ENCODE measurements at places on chromosomes 12 and 14.

DNA sequence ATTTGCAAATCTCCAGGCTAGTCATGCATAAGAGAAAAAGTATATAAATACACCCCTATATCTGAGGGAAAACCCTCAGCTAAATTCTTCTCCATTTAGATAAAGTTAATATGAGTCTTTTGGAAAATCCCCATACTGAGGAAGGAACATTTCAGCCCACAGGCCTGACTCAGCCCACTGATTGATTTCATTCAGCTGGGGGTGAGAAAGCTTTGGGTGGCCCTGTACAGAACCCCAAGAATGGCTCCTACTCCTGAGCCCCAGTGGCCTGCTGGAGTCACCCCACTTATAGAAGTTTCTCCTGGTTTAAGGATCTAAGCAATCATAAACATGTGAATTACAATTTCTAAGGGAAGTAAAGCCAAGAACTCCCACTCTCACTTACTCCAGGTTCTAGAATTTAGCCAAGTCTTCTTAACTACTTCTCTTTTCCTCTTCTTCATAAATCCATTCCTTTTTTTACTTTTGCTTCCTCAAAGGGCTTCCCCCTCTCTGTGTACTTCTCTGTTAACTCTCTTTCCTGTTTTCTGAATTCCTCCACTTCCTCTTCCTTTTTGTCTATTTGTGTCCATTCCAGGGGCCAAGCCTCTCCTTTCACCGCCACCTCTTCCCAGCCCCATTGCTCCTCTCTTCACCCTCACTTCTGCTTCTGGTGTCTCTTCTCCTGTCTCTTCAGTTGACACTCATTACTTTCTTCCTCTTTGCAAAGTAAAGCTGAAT is 21.0 kb downstream of the RTN1 start:
- no peak for ATAC-seq

GRCh38 chr12:122836027-122836921 is 1.0 kb downstream of the HIP1R start:
- peak; percentile 24 for ATAC-seq

GRCh38 chr12:69555461-69555860 is 29.8 kb upstream of the CCT2 start:
- ATAC-seq, result no peak

GRCh38 chr12:82627799-82628198 is 58.9 kb upstream of the TMTC2 start:
- ATAC-seq, result no peak

DNA sequence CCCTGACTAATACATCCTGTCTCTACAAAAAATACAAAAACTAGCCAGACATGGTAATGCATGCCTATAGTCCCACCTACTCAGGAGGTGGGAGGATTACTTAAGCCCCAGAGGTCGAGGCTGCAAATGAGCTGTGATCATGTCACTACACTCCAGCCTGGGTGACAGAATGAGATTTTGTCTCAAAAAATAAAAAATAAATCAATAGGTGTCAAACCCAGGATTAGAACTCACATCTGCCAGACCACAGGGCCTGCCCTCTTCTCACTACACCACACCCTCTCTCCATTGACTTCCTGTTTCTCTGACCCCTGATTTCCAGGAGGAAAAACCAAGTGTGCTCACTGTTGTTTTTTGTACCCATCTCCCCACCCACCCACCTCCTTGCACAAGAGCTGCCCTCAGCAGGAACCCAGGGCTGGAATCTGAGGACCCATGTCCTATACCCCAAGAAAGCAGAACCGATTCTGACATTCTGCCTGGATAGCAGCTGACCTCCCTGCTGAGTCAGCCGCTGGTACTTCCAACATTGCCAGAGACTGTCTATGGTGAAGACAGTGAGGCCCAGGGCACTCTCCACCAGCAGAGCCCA is 6.2 kb downstream of the CMKLR1 start:
- ATAC-seq, result no peak

GRCh38 chr14:23030936-23031335 is 3.8 kb downstream of the PSMB5 start:
- no peak for ATAC-seq

GRCh38 chr14:64973026-64973442 is 898 bp upstream of the RAB15 start:
- ATAC-seq, result no peak

DNA sequence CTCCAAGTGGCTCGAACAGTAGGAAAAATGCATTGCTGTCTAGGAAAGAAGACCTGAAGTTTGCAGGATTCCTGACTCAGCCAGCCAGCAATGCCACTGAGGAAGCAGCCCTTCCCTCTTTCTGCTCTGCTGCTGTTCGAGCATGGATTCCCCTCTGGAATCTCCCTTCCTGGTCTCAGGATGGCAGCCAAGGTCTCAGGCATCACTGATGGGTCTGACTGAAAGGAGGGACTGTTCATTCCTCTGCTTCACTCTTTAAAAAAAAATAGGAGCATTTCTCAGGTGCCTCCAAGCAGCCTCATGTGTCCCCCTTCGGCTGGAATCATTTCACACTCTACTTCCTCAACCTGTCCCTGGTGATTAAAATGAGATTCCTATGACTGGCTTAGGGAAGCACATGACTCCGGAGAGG is 62.4 kb downstream of the SLC15A4 start:
- ATAC-seq, result no peak

DNA sequence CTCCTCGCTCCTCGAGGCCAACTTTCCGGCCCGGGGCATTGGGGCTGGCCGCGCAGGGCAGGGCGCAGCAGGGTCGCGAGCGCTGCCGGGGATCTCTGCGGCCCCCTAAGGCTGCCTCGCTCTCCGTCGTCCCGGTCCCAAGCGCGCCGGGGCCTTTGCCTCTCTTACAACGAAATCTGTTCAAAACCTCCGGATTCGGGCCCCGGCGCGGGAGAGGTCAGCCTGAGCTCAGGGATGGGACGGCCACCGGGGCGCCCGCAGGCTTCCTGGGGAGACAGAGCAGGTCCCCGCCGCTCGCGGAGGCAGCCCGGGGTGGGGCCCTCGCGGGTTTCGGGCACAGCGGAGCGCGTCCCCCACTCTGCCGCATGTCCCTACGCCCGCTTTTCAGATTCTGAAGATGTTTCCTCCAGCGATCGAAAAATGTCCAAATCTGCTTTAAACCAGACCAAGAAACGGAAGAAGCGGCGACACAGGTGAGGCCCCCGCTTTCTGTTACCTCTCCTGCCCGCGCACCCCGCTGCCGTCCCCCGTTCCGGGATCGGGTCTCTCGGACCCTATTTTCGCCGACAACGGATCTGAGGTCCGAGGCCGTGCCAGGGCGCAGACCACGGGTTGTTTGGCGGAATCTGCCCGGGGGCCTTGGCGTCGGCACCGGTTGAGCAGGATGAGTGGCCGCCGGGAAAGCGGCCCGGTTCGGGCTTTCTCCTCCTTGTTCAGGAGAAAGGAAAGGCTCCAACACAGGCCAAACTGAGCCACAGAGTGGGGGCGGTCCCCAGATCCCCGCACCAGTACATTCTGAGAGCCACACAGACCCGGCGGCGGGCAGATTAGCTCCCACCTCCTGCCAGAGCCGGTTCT is 1.8 kb downstream of the VSX2 start:
- ATAC-seq, result peak; percentile 30

GRCh38 chr14:105387530-105387922 is 10.8 kb upstream of the TEX22 start:
- ATAC-seq, result no peak

- ATAC-seq, result peak; percentile 92
These were observed 193.3 kb downstream of the ANO4 start for GRCh38 chr12:100987552-100988521.

DNA sequence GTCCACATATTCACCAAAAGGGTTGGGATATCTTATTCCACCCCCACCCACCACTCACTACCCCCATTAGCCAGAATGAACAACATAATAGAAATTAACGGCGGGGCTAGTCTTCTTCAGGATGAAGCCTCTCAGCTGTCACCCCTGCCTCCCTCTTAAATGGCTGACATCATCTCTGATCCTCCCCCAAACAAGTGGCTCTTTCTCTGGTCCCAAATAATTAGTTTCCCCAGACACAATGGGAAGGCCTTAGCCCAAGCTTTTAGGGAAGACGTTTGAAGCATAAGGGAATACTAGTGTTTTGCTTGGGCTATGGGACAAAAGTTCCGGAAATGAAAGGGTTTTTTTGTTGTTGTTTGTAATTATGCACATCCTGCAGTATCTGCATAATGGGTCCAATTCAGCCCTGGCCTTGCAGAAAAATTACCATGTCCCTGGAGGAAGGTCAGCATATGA is 13.8 kb downstream of the STON2 start:
- peak; percentile 54 for ATAC-seq

DNA sequence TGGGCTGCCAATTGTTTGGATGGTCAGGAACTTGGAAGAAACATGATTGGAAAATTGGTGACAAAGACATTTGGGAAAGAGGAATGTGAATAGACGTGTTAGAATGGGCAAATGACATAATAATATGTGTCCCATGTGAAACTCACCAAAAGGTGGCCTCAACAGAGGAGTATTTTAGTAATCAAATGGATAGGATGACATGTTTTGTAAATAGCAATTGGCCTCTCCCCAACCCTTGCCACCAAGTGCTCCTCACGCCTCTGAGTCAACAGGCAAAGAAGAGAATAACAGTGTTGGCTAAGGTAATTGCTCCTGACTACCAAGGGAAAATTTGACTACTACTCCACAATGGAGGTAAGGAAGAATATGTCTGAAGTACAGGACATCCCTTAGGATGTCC is 81.4 kb downstream of the ATXN7L3B start:
- ATAC-seq, result no peak

DNA sequence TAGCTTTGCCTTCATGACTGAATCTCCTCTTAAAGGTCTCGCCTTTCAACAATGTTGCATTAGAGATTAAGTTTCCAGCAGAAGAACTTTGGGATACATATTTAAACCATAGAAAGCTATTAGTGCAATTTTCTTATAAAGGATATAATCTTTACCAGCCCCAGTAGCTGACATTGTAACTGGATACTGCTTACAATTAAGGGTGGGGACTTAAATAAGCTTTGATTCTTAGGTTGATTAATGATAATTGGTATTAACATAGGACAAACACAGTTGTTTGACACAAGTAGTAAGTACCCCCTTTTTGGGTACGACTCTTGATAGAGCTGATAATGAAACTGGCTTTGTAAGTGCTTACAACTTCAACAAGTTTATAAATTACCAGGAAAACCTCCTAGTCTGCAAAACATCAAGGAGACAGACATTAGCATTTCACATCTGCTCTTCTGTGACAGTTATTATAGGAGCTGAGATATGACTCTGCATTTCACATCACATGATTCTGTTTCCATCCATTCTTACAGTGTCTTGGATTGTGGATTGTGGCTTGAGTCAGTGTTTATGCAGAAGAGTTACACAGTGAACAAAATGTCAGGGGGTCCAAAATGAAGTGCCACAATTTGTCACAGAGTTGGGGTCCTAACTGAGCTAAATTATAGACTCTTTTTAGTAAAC is 249.1 kb upstream of the E2F7 start:
- peak; percentile 94 for ATAC-seq

DNA sequence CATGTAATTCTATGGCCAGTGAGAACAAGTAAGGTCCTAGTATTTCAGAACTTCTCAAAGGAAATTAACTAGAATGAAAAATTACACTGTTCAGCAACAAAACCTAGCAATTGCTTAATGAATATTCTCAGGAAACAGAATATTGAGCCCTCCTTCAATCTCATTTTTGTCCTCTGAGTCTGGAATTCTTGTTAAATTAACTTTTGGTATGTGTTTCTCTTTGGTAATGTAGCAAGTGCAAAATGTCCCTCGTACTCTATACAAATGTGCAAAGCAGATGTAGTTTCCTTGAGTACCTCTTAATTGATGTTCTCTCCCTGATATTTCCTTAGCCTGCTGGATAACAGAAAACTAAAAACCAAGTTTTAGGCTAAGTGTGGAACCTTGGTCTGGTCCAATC is 190.8 kb upstream of the CNOT2 start:
- no peak for ATAC-seq

DNA sequence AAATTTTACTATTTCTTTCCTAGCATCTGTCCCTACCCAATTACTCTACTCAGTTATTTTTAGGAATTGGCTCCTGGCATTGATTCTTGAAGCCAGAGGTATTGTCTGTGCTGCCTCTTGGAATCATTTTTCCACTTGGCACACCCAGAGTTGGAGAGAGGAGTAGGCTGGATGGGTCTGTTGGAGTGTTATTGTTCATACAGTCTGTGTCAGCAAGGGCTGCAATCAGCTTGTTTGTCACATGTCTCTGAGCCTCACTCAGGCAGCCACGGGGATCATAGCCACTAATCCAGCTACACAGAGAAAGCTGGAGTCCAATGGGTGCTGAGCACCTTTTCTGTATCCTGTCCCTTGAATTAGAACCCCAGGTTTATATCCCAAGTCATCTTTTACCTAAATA is 176.0 kb upstream of the DYRK2 start:
- peak; percentile 88 for ATAC-seq

DNA sequence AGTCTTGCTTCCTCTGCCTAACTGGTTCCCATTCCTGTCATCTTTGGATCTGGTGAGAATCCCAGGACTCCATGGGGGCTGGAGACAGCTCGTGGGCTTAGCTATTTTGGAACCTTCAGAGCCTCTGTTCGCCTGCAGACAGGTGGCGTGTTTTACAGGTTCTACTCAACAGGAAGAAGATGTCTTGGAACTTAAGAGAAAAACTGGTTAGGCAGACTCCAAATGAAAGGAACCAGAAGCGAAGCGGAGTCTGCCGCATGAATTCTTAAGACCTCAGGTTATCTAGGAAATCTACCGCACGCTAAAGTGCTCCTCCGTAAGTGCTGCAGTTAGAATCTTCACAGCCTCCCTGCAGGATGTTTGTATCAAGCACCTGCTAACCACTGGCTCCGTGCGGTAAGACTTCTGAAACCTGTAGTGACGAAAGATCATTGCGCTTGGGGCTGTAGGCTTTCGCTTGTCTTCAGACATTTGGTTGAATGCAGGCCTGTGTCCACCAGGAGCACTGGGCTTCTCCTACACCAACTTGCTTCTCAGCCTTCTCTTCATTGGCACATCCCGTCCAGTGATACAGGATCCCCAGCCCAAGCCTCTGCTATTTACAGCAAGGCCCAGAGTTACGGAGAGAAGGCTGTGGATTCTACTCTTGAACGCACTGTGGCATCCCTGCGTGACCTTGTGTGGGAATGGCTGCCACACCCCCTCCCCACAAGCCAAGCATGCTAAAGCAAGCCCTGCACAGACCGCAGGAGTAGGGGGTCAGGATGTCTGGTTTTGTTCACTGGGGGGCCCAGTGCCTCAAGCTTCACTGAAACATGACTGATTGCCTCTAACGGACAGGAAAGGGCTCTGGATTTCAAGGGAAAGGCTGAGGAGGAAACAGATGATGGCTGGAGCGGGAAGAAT is 35.0 kb downstream of the ACADS start:
- no peak for ATAC-seq

GRCh38 chr12:62098132-62098531 is 162.1 kb upstream of the USP15 start:
- no peak for ATAC-seq

- no peak for ATAC-seq
These were observed 1704.1 kb upstream of the FLRT2 start for GRCh38 chr14:83825843-83826242.

GRCh38 chr14:56774503-56774902 is 35.8 kb downstream of the OTX2 start:
- no peak for ATAC-seq
